ENCODE measurements at places on chromosomes 2 and 18. TPM values are rescaled to one million over a fixed set of nuclear protein-coding genes. Genes with fewer than 3 reads are reported as not detected.

The ABCG8 gene
- not detected for total RNA-seq

The LAMA3 gene
- 4.8 TPM for total RNA-seq

The SAG gene
- total RNA-seq: not detected

The CD8A gene
- total RNA-seq: not detected

The COLEC12 gene
- 10.1 TPM for total RNA-seq

The ICA1L gene
- total RNA-seq: 2.8 TPM

The B3GNT7 gene
- under 0.01 TPM for total RNA-seq

The TFPI gene
- total RNA-seq: 866 TPM

The RFTN2 gene
- total RNA-seq: 0.58 TPM

The PUM2 gene
- total RNA-seq: 34.9 TPM

Measured in regular cardiac myocyte (primary cell).